ENCODE measurements at places on chromosomes 4 and X. TPM values are rescaled to one million over a fixed set of nuclear protein-coding genes. Genes with fewer than 3 reads are reported as not detected.

The CPE gene
- 6.6 TPM for polyA plus RNA-seq

The UGT8 gene
- polyA plus RNA-seq, result 0.37 TPM

The KIT gene
- 4.9 TPM for polyA plus RNA-seq

The FAM184B gene
- polyA plus RNA-seq, result 0.06 TPM

DNA sequence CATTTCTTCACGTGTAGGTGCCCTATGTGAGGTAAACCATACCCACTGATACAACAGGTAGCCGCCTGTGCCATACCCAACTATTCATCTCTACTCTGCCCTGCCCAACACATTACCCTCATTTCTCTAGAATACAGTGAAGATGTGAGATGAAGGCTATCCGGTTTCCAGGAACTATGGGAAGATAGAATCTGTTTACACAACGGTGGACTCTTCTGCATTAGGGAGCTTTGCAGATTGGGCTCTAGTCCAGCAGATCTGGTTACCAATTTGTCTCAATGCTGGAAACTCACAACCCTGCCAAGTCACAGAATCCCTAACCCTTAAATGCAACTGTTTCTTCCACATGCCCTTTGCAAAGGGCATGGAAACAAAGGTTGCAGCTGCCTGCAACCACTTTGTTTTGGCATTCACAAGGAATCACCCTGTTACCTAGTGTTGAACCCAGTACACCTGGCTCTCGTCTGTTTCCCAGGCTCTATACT lies 6.4 kb upstream of the SLAIN2 start:
- H3K4me1 ChIP-seq, result peaks cover 13% of the 10 kb centered on the region
- H3K36me3 ChIP-seq, result no peaks in the 10 kb centered on the region
- H3K27me3 ChIP-seq, result no peaks in the 10 kb centered on the region

- H3K4me3 ChIP-seq, result no peak overlapping the region
- DNase-seq, result no peak
- no peaks in the 10 kb centered on the region for H3K36me3 ChIP-seq
- no peaks in the 10 kb centered on the region for H3K27me3 ChIP-seq
- H3K4me1 ChIP-seq, result no peaks in the 10 kb centered on the region
Observed at GRCh38 chr4:28259951-28260350, 1399.3 kb downstream of the STIM2 start.

- no peak overlapping the region for H3K4me3 ChIP-seq
- H3K36me3 ChIP-seq, result no peaks in the 10 kb centered on the region
Observed at GRCh38 chr4:64777286-64777685, 368.0 kb upstream of the TECRL start.

DNA sequence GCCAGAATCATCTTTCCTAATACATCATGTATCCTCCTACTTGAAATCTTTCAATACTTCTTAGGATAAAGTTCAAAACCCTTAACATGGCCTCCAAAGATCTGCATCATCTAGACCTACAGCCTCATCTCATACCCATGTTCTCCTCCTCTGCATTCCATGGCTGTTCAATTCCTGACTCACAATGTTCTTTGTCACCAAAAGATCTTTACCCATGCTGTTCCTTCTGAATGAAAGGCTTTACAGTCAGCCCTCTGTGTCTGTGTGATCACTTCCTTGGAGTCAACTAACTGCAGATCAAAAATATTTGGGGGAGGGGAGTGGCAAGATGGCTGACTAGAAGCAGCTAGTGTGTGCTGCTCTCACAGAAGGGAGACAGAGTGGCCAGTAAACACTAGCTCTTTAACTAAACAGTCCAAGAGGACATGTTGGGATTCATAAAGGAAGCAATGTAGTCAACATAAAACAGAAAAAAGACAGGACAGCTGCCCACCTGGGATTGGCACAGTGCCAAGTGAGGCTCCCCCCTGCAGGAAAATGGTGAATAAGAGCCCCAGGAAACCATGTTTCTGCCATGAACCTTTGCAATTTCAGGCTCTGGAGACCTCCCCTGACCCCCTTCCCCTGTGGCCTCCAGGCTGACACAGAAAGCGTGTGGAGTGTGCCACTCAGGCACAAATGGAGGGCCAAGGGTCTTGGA lies 31.9 kb downstream of the CBR4 start:
- no peak overlapping the region for H3K27ac ChIP-seq
- no peaks in the 10 kb centered on the region for H3K27me3 ChIP-seq
- H3K4me1 ChIP-seq, result no peaks in the 10 kb centered on the region

GRCh38 chr4:37982736-37983135 lies 22.5 kb downstream of the PTTG2 start:
- no peaks in the 10 kb centered on the region for H3K36me3 ChIP-seq
- no peak overlapping the region for H3K4me3 ChIP-seq
- H3K27ac ChIP-seq, result no peak overlapping the region
- H3K27me3 ChIP-seq, result no peaks in the 10 kb centered on the region

DNA sequence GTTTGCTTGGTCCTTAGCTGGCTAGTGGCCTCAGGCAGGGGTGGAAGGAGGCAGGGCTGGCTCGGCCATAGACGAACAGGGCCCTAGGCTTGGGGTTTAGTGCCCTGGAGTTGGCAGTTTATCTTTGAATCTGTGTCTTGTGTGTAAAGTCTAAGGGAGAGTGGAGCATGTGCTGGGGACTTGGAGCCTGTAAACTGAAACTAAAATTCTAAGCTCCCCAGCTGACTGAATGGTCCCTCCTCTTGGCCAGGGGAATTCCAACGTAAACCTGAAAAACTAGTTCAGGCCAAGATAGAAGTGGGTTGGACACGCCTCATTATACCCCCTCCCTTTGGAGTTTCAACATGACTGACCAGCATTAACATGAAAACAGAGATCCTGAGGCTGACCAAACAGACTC lies 46.1 kb upstream of the GPR78 start:
- peak; percentile 79 for DNase-seq
- H3K4me1 ChIP-seq, result no peaks in the 10 kb centered on the region

Measured in lung (tissue), 17 donors.